Adrenal gland (tissue), 19 donors: ENCODE measurements at places on chromosomes 6 and 20. TPM values are rescaled to one million over a fixed set of nuclear protein-coding genes. Genes with fewer than 3 reads are reported as not detected.

TFAP2A gene
- total RNA-seq, result 0.50 TPM

PRKN gene
- total RNA-seq, result 15.1 TPM

TRAPPC3L gene
- 0.16 TPM for total RNA-seq

KCNK5 gene
- 0.61 TPM for total RNA-seq

MMP24 gene
- total RNA-seq, result 1.3 TPM

GSTA2 gene
- 4.9 TPM for total RNA-seq

ULBP3 gene
- total RNA-seq, result 2.5 TPM

OXT gene
- 0.83 TPM for total RNA-seq

FAM209B gene
- not detected for total RNA-seq

MACROD2 gene
- 5.3 TPM for total RNA-seq

ACAT2 gene
- total RNA-seq, result 23.3 TPM

AVP gene
- 0.75 TPM for total RNA-seq

CLPSL2 gene
- total RNA-seq, result not detected

ALDH8A1 gene
- 0.28 TPM for total RNA-seq

SOX4 gene
- total RNA-seq, result 4.0 TPM

SLC32A1 gene
- not detected for total RNA-seq
